ENCODE measurements at places on chromosomes 5 and 9. TPM values are rescaled to one million over a fixed set of nuclear protein-coding genes. Genes with fewer than 3 reads are reported as not detected.

The PAM gene
- total RNA-seq, result 227 TPM

The TMEM215 gene
- not detected for total RNA-seq

The POU5F2 gene
- total RNA-seq, result 1.6 TPM

The PCDHB12 gene
- total RNA-seq, result 2.8 TPM

The CDKN2B gene
- 31.3 TPM for total RNA-seq

DNA sequence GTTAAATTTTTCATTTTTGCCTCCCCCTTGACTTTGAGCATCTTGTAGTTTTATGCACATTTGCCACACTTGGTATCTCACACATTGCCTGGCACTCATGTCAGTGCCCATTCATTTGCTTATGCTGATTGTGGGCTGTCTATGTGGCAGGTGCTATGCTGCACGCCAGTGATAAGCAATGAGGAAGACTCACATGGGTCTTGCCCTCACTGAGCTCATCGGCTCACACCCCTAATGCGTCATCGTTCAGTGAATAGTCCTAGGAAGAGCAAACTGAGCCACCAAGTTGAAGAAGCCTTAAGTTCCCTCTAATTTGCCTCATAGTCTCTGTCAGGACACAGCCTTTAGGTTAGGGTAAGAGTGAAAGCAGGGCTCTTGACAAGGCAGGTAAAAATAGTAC is 209.4 kb upstream of the IL12B start:
- DNase-seq, result no peak

- DNase-seq, result no peak
Measured at GRCh38 chr5:157808043-157808442, 50.9 kb downstream of the CLINT1 start.

- DNase-seq, result no peak
Measured at GRCh38 chr5:65395526-65396155, 86.1 kb downstream of the ADAMTS6 start.

- DNase-seq, result peak; percentile 89
Measured at GRCh38 chr9:136372561-136373299, 739 bp downstream of the CARD9 start.
